ENCODE measurements at places on chromosomes 6 and 20.

GRCh38 chr6:163335671-163336545 is 78.6 kb upstream of the QKI start:
- no peak for DNase-seq

DNA sequence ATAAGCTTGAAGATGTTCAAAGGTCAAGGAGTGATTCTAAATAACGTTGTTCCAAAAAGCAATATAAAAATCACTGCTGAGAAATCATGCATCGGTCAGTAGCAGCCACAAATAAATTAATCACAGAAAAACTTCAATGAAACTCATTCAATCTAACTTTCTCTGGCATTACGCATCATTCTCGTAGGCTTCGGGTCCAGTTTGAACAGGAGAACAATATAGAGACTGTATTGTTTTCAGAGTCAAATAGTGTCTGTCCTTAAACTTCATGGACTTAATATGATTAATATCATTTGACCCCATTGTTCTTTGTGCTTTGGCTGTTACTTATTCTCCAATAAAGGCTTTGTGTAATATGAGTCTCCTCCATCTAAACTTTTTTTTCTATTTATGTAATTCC is 200.4 kb downstream of the C6orf118 start:
- no peak for DNase-seq

DNA sequence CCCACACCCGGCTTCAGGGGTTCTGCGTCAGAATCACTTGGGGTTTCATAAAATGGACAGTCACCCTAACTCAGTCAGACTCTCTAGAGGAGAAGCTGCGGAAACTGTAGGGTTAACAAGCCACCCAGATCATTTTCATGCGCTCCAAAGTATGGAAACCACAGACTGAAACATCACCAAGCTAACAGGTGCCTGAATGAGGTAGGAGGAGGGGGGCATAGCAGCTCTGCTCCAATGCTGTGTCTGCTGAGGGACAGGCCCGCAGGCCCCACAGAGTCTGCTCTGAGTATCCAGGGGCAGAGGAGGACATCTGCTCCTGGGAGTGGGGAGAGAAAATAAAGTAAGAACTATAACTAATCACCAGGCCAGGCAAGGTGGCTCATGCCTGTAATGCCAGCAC is 97.1 kb upstream of the AKAP12 start:
- DNase-seq, result no peak

DNA sequence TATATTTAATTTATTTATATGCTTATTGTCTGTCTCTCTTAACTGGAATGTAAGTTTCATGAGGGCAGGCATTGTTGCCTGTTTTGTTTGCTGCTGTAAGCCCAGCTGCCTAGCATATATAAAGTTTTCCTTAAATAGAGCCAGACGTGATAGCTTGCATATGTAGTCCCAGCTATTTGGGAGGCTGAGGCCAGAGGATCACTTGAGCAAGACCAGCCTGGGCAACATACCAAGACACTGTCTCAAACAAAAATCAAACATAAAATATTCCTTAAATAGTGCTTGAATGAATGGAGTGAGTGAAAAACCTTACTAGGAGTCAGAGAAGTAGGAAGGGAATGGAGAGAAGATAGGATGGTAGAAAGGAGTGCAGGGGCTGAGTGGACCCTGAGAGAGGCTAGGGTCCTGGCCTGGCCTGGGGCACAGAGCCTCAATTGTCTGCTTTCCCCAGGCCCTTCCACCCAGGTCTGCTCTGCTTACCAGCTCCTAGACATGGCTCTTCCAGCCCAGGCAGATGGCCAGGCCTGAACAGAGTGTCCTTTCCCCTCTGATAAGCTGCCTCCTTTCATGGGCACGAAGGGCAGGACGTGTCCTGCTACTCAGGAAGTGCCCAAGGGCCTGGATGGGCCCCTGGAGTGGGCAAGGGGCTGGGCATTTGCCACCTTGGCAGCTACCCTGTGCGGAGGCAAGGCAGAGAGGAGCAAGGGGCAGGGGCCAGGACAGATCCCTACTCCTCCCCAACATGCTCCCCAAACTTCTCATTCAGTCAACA is 17.7 kb upstream of the BAK1 start:
- DNase-seq, result no peak

DNA sequence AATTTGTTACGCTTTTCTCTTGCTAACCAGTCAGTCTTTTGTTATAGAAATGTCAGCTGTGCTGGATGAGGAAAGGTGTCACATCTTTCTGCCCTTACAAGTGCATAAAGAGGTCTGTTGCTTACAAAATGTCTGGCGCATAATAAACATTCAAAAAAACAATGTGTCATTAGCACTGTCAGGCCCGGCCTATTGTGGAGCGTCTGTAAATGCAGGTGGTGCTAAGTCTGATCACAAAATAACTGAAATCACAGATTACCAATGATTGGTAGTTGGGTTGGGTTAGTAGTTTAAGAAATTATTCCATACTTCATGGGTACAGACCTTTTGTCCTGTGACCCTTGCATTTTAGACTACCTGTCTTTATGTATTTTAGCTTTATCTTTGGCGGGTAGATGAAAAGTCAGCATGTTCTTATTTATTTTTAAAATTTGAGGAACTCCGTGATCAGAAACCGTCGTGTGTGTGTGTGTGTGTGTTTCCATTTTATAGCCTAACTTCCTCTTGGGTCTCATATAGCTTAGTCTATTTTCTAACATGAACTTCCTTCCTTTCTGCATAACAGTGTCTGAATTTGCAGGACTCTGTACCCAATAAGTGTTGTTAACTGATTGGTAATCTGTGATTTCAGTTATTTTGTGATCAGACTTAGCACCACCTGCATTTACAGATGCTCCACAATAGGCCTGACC is 88.1 kb upstream of the IFNGR1 start:
- no peak for DNase-seq

DNA sequence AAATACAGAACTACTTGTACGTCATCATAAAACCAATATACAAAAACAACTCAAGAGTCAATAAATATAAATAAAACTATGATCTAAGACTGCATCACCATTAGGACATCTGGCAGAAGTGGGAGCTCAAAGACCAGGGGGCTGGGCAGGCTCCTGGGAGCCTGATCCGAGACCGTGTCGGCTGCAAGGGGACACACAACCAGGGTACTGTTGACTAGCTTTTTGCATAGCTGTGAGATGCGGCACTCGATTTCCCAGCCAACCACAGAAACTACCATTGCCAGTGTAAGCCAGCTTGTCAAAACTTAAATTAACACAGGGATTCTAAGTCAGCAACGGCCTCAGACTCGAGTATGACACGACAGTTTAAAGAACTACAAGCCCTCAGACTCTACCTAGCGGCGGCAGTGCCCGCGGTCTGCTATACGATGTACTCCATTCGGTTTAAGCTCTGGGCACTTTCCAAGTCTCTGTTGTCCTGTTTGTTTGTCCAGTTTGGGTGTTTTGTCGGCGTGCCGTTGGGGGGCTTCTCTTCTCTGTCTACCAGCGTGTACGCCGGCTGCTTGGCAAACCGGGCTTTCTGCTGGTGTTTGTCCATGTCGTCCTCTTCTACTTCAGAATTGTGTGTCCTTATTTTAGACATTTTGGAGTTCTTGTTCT is 34.6 kb downstream of the JAG1 start:
- no peak for DNase-seq

- DNase-seq, result peak; percentile 83
These were observed at the start of gene PYGB for GRCh38 chr20:25247956-25248785. TSS of gene PYGB (plus strand) at chr20:25248085. CDS start at chr20:25248179, 94 bp downstream.

DNA sequence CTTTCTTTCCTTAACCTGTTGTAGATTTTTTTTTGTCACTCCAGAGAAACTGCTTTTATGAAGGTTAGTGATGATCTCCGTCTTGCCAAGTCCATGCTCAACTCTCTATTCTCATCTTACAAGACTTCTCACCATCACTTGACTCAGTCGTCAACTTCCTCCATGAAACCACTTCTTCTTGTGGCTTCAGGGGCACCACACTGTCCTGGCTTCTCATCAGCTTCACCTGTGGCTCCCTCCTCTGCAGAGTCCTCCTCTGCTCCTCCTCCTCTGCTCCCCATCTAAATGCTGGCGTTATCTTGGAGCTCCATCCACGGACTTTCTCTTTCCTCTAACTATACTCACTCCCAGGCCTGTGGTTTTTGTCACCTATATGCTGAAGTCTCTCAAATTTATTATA is 187.5 kb downstream of the BACH2 start:
- DNase-seq, result no peak

- DNase-seq, result peak; percentile 87
These were observed 16.6 kb upstream of the FBXO9 start for GRCh38 chr6:53048431-53049195.

DNA sequence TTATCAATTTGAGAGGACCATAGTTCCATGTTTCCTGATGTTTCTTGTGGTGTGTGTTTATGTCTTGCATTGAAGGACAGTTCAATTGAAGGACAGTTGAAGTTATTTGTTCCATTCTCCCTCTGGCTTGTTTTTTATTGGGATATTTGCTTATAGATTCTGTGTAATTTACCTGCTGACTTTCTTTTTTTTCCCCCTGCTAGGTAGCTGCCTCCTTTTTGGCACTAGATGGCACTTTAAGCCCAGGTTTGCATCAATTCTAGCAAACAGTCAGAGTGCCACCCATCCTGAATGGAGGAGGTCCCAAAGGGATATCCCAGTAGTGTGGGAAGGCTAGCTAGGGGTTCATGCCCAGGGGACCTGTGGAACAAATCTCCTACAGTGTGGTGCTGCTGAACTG is 78.1 kb downstream of the CFAP61 start:
- no peak for DNase-seq

DNA sequence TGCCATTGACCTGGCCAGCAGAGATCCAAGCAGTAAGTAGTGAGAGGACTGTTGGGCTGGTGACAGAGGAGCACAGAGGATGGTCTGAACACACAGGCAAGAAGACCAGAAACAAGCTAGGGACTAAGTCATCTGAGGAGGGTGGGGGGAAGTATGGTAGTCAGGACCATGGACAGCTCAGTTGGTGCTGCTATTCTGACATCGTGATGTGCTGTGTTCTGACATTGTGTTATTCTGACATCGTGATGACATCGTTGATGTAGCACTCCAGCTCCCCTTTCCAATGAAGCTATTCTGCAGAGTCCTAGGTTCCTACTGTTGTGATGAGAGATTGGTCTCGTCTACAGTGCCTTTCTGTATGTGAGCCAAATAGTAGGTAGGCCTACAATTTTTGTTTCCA is 28.7 kb downstream of the CFAP206 start:
- peak; percentile 50 for DNase-seq

DNA sequence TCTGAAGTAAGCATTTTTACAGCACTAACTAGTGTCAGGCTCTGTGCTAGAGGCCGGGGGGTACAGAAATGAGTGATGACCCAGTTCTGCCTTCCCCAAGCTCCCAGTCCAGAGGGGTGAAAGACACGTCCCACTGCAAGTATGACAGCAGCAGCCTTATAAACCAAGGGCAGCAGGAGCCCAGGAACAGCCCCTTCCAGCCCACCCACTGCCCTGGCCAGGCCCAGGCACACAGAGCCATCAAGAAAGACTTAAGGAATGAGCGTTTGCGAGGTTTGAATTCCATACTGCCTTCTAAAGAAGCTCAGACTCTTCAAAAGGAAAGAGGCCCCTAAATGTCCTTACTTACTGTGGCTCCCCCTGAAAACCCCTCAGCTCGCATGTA is 10.0 kb downstream of the TRERF1 start:
- DNase-seq, result no peak

DNA sequence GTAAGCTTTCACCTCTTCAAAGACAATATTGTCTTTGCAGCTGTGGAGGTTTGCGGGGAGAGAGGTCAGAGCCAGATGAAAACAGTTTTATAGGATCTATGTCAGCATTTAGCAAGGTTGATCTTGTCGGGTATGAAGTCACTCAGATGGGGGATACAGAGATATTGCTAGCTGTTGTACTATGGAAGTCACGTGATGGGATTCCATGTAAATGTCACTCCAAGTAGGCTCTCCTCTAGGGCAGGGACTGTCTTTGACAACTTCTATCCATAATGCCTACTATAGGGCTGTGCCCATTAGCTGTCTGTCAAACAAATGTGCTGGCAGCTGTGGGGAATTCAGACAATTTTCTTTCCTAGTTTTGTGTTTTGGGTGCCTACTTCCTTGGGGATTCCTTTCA is 54.8 kb downstream of the HECA start:
- no peak for DNase-seq

DNA sequence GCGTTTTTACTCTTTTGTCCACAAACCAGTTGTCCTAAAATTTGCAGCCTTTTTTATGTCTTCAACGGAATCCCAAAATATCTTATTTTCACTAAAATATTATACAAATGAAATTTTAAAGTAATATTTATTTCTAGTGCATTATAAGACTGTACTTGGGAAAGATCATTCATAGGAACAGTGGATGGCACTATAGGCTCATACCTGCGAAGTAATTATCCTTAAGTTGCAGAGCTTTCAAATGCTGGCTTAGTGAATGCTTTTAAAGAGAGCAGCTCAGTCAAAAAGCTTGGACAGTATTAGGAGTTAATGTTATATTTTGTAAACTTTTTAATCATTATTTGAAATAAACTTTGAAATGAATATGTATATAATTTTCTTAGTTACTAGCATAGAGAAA is 254.9 kb downstream of the CDKAL1 start:
- DNase-seq, result peak; percentile 36

- DNase-seq, result peak; percentile 25
These were observed 681 bp downstream of the DIDO1 start for GRCh38 chr20:62925420-62926228.

DNA sequence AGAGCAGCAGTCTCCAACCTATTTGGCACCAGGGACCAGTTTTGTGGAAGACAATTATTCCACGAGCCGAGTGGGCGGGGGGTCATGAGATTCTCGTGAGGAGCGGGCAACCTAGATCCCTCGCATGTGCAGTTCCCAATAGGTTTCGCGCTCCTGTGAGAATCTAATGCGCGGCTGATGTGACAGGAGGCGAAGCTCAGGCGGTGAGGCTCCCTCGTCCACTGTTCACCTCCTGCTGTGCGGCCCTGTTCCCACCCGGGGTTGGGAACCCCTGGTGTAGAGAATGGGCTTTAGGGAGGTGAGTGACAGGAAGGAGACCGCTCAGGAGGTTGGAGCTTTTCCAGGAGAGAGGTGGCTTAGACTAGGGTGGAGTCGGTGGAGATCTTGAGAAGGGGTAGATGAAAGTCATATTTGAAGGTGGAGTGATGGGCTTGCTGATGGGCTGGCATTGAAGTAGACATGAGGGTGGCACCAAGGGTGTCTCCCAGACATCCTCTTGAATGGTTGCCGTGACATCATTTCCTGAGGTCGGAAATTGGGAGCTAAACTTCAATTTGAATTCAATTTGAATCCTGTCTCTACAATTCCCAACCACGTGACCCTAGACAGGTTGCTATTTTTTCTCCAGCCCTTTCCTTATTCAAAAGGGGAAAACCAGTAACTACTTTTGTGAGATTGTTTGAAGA is 1.5 kb upstream of the RAD21L1 start:
- no peak for DNase-seq

DNA sequence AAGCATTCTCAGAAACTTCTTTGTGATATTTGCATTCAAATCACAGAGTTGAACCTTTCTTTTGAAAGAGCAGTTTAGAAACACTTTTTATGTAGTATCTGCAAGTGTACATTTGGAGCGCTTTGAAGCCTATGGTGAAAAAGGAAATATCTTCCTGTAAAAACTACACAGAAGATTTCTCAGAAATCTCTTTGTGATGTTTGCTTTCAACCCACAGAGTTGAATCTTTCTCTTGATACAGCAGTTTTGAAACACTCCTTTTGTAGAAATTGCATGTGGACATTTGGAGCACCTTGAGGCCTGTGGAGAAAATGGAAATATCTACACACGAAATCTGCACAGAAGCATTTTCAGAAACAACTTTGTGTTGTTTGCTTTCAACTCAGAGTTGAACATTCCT is 612.3 kb upstream of the ZNF337 start:
- no peak for DNase-seq

- peak; percentile 36 for DNase-seq
These were observed 80.3 kb upstream of the HTR1E start for GRCh38 chr6:86856937-86857563.

Data from AG10803 (cell line).